Calu3 (cell line): ENCODE measurements at places on chromosomes 12 and 14.
A peak's percentile ranks its signal among the peaks of the same experiment; 100 is the strongest.

DNA sequence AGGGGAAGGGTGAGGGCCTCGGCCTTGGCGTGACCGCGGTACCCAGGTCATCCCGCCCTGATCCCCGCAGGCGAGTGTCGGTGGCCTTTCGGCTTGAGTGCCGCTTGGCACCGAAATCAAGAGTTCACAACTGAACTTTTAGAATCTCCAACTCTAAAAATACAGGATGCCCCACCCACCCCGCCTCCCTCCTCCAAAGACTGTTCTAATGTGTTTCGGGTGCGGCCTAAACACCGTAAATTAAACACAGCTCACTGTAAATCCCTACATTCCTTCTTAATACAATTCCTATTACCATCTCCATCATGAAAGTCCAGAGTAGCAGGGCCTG, 11.4 kb downstream of the SCNN1A start:
- DNase-seq = no peak

- DNase-seq = no peak
Observed at GRCh38 chr12:57745485-57745881, 644 bp downstream of the TSPAN31 start.

DNA sequence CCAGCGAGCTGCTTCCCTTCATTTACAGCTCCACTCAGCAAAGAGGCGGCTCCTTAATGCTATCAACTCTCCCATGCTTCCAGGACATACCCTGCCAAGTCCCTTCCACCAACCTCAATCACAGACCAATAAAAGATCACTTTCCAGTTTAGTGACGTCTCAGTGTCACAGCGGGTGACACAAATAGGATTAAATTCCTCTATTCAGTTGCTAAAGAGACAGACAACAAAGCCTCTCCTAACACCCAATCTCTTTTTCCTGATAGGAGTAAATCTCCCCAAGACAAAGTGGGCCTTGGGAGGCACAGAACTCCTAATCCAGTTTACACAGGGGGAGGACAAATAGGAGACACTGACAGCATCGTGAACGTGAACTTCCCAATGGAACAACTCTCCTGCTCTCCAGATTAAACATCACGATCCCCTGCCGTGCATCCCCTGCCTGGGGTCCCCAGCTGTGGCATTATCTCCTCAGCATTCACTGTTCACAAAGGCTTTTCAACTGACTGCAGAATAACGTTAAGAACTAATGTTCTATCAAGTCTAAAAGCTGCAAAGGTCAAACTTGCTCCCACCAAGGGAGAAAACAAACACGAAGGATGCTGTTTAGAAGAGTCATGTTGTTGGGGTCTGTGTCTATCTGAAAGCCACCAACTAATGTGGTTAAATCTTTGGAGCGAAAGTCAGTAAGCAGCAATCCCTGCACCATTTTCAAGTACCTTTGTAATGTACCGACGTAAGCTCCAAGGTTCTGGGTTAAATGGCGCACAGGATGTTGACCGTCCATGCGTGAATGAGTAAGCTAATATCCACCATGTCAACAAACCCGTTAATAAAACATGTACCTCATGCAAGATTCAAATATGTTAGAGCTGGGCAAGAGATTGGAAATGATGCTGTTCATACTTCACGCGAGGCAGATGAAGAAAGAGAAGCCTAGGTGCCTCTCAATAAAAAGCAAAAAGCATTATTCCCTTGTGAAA, 31.5 kb downstream of the TMEM132D start:
- DNase-seq = no peak

- DNase-seq = no peak
Observed at GRCh38 chr12:26867080-26867479, 34.1 kb upstream of the ITPR2 start.

DNA sequence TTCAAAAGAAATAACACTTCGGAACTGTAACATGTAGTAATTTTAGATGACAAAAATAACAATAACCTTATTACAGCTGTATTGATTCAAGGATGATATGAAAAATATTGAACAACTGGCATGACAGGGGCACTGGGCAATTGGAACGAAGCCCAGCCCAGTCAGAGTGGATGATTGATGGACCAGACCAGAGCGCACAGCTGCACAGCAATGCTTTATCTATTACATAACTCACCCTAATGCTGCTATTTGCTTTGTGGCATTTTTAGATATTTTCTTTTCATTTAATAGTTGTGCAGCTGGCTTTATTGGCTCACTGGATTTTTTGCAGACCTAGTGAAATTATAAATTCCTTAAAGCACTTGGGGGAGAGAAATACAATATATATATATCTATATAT, 26.9 kb upstream of the FERMT2 start:
- DNase-seq = no peak

GRCh38 chr12:110498984-110499706, 2.8 kb downstream of the VPS29 start:
- no peak for DNase-seq

GRCh38 chr14:82855912-82856391, 1322.3 kb upstream of the SEL1L start:
- no peak for DNase-seq

GRCh38 chr12:94779485-94779884, 129.1 kb upstream of the TMCC3 start:
- no peak for DNase-seq

DNA sequence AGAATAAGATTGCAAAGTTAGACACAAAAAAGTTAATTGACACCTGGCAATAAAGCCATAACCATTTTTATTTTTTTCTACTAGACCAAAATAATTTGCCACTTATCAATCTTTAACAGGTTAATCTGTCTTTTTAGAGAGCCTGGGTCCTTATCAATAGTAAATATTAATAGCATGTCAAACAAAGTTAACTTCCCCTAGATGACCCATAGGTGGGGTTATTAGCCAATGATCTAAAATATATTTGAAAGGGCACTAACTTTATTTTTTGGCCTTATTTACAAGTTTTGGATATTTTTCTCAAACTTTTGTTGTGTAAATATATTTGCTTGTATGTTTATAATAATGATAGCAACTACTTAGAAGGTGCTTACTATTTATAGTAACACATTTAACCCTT, 3.9 kb downstream of the ANKRD33 start:
- DNase-seq = no peak

DNA sequence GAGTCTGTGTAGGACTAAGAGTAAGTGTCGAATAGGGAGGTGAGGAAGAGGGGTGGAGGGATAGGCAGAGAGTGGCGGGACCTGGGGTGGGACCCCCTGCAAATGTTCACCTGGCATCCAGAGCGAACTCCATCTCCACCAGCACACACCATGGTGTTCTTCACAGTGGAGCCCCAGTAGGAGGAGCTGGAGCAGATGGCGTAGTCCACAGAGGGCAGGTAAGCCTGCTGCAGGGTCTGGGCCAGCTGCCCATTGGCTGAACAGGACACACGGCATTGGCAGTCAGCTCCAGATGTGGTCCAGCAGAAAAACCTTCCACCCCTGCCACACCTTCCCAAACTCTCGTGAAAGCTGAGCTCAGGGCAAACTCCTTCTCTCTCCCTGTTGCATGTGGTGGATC, 6.7 kb downstream of the CELA1 start:
- no peak for DNase-seq

GRCh38 chr12:105166736-105167135, 59.2 kb downstream of the WASHC4 start:
- no peak for DNase-seq

DNA sequence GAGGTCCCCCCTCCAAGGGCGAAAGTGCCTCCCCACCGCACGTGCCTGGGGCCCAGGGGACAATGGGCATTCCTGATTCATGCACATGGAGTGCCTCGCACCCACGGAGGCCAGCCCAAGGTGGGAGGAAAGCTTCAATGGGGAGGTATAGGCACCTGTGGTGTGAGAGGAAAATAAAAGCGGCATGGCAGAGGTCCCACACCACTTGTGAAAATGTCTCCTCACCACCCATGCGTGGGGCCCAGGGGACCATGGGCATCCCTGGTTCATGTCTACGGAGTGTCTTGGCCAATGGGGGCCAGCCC, 384.7 kb downstream of the ALG10 start:
- DNase-seq = no peak

DNA sequence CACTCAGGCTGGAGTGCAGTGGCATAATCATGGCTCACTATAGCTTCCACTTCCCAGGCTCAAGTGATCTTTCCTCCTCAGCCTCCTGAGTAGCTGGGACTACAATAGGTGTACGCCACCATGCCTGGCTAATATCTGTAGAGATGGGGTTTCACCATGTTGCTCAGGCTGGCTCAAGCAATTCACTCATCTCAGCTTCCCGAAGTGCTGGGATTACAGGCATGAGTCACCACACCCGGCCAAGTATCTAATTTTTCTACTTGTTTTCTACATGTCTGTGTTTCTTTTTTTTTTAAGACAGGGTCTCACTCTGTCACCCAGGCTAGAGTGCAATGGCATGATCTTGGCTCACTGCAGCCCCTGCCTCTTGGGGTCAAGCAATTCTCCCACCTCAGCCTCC, 119.7 kb upstream of the MED13L start:
- no peak for DNase-seq

GRCh38 chr12:63814146-63814772, 30.2 kb upstream of the SRGAP1 start:
- DNase-seq = no peak

DNA sequence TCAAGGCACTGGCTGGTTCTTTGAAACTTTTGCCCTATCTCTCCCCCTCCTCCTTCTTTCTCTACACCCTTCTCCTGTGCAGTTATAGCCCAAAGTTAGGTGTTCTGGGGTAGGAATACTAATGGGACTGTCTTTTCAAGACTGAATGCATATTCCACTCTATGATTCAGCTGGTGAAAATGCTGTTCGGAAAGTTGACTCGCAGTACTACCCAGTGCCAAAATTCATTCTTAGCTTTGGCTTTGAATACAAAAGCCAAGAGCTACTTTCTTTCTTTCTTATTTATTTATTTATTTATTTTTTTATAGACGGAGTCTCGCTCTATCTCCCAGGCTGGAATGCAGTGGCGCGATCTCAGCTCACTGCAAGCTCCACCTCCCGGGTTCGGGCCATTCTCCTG, 249.2 kb downstream of the ETNK1 start:
- DNase-seq = no peak

DNA sequence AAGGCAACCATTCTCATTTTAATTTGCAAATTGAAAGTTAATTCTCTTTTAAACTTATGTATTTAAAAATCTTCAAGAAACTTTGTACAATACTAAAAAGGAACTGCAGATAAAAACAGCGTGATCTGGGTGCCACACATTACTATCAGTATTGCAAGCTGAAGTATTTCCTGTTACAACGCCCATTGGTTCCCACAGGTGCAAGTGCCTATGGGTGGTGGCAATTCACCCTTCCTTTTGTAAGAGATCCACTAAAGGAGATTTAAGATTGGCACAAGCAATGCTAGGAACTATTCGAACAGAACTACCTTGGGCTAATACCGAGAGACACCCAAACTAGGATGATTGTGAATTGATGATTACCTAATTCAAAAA, 13.2 kb downstream of the TAOK3 start:
- peak; percentile 22 for DNase-seq

- DNase-seq = no peak
Observed at GRCh38 chr12:66297080-66297479, 5.2 kb upstream of the HELB start.

- DNase-seq = no peak
Observed at GRCh38 chr12:58588770-58589169, 331.5 kb downstream of the LRIG3 start.

GRCh38 chr14:92493024-92493423, 20.6 kb upstream of the RIN3 start:
- DNase-seq = no peak

GRCh38 chr14:105878125-105878524, 351.7 kb downstream of the TMEM121 start:
- no peak for DNase-seq

GRCh38 chr12:38289396-38289795, 27.2 kb upstream of the ALG10B start:
- DNase-seq = no peak

DNA sequence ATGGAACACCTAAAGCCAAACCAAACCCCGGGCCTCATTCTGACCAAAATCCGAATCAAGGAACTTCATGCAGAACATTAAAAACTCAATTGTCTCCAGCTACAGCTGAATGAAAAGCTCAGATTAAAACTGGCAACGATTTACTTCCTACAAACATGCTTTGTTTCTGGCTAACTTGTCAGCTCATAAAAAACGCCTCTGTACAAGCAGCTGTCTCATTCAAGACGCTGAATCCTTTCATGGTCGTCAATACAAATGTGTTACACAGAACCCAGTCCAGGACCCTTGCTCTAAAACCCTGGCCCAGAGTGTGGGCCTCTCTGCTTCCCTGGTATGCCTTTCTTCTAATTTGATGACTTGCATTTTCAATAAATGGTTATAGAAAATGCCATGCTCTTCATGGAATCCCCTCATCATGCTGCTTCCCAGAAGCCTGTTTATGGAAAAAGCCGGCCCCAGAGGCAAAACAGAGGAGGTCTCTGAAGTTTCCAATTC, 183.1 kb downstream of the PHLDA1 start:
- no peak for DNase-seq

DNA sequence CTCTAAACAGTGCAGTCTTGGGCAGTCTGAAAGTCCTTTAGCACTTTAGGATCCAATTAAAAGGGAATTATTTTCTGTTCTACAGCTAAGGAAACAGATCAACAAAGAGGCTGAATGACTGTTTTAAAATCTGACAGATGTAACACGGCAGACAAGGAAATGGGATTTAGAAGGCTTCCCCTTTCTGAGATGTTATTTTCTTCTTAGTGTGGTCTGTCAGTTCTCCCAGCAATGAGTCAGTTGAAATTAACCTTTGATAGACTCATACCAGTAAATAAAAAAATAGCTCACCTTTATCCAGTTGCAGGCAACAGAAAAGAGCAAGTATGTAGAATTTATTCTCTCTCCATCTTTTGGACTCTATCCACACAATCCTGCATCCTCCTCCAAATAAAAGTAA, 98.1 kb downstream of the NEDD1 start:
- no peak for DNase-seq

DNA sequence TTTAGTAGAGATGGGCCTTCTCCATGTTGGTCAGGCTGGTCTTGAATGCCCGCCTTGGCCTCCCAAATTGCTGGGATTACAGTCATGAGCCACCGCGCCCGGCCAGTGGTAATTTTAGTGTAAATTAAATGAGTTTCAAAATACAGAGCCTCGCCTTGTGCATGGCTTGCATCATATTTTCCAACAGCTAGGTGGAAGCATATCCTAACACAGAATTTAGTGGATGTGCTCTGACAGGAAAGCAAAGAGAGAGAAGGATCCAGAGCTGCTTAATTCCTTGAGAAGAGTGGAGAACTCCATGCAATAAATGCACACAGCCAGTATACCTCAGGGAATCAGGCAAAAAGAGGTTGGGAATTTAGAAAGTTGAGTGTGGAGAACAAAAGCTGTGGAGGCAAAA, 2.5 kb downstream of the OR6C2 start:
- DNase-seq = no peak

DNA sequence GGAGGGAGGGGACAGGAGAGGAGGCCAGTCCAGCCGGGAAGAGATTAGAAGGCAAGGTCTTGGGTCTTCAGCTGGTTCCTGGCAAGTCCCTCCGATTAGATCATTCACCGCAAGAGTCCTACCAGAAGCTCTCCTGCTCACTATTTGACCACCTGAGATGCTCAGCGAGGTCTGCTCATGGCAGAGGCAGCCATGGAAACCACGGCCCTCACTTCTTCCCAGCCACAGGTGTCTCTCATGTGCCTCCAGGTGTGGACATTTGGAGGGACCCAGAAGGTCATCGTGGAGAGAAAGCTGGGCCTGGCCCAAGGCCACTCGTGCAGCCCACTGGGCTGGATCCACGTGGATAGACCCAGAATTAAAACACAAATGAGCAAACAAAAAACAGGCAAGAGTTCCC, 99.5 kb downstream of the DICER1 start:
- DNase-seq = no peak
